Stimulated activated CD4-positive, alpha-beta T cell treated with anti-CD3 and anti-CD28 coated beads, Interleukin-4, amount 100 ng/mL, for 48 hours (primary cell): ENCODE measurements at places on chromosomes 5 and 9.

DNA sequence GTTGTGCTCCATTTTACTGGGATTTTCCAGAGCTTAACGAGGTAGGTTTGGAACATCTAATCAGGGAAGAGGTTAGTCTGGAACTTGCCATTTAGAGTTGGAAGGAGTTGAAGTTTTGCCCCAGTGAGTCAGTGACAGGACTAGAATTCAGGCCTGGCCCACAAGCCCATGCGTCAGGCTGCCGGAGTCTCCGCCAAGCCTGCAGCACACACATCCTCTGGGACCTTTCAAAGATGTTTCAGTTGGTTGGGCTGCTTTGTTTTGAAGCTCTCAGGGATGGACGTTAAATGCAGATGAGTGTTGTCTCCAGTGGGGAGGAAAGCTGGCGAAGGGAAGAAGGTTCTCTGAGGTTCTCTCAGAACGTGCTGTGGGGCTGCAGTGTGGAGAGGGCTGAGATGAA lies 147.0 kb downstream of the PSAT1 start:
- DNase-seq = no peak

GRCh38 chr5:138911441-138911840 lies 36.3 kb upstream of the LRRTM2 start:
- no peak for DNase-seq

DNA sequence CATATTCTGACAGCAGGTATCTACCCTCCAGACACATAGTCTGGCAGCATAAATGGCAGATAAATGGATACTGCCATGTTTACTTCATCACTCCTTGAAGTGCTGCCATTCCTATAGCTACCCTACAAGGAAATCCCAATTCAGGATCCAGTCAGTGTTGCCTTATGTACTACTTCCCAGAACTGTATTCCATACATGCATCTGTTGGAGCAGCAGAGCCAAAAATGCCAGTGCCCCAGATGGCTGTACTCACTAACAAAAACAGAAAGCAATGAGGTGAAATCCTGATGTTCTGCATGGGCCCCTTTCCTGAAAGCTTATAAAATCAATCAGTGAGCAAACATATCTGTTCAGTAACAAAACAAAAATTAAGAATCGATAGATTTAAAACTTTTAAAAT lies 490.0 kb upstream of the COX7C start:
- DNase-seq = no peak

- no peak for DNase-seq
Observed at GRCh38 chr9:88874391-88874790, 116.9 kb upstream of the S1PR3 start.

DNA sequence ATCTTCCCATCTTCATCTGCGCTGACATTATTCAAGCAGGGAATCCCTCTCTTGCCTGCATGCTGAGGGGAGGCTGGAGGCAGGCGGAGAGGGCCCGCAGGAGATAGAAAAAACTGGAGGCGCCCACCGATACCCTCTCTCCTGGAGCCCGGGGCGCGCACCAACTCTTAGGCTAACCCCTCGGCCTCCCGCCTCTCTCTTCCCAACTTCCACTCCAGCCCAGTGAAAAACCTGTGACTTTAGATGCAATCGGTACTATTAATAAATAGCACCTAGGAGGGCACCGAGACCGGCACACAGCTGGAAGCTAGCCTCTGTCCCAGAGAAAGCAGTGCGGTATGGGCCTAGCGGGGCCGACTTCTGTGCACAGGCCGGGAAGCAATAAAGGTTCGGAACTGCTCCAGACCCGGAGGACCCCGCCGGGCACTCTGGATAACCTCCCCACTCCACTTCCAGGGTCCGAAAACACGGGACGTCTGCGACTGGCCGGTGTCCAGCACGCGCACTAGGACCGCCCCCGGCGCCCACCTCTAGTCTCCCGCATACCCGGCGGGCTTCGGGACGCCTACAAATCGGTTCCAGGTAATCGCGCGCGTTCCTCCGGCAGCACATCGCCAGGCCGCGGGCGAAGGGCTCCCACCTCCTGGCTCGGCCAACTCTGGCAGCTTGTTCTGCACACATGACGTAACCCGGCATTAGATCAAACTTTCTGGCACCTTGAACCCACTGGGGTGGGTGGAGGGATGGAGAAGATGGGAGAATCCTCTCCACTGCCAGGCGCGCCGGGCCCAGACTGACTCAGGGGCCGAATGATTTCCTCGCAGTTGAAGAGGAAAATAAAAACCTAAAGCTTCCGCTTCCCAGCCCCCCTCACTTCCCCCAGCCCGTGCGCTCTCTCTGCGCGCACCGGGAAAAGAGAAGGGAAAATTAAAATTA lies 1.4 kb downstream of the EFNA5 start:
- no peak for DNase-seq

- DNase-seq = no peak
Observed at GRCh38 chr9:92146610-92147009, 31.4 kb upstream of the SPTLC1 start.

DNA sequence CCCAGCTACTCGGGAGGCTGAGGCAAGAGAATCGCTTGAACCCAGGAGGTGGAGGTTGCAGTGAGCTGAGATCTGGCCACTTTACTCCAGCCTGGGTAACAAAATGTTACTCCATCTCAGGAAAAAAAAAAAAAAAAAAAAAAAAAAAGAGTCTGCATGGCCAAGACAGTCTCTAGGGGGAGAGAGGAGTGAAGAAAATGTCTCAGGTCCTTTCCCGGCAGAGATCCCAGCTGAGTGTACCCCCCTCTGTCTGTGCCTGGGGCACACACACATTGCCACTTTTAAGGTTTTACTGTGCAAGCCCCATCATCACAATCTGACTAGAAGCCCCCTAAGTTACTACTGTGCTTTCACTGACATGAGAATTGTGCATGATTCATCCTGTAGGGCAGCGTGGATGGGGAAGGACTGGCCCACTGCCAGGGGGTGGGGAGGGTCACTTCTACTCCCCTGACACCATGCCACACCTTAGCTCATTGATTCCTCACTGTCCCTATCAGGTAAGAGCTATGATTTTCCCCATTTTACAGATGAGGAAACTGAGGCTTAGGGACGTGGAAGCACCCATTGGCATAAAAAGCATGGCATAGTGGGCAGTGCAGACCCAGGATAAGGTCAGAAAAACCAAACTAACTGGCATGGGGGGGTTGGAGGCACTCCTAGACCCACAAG lies 102.3 kb upstream of the LARP1 start:
- DNase-seq = no peak

- DNase-seq = no peak
Observed at GRCh38 chr9:130172858-130173665, 858 bp downstream of the NCS1 start.

- no peak for DNase-seq
Observed at GRCh38 chr9:76516350-76516749, 57.4 kb downstream of the GCNT1 start.

GRCh38 chr5:125411744-125412560 lies 665.5 kb upstream of the ZNF608 start:
- no peak for DNase-seq

- DNase-seq = no peak
Observed at GRCh38 chr9:124260769-124261603, 3.2 kb downstream of the NEK6 start.
